ENCODE measurements at places on chromosomes 3 and 15.

DNA sequence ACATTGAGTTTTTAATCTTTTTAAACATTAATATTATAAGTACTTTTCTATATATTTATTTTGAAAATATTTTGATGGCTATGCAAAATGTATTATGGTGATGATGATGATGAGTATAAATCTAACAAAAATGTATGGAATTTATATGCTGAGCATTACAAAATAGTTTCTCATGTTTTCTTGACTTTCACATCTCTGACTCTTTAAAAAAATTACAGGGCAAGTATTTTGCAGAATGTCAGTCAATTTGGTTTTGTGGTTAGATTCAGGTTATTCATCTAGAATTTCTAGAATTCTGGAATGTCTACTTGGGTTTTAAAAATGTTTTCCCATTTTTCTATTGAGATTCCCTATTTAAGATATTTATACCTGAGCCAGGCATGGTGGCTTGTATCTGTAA lies 41.7 kb upstream of the ANP32A start:
- DNase-seq: no peak

DNA sequence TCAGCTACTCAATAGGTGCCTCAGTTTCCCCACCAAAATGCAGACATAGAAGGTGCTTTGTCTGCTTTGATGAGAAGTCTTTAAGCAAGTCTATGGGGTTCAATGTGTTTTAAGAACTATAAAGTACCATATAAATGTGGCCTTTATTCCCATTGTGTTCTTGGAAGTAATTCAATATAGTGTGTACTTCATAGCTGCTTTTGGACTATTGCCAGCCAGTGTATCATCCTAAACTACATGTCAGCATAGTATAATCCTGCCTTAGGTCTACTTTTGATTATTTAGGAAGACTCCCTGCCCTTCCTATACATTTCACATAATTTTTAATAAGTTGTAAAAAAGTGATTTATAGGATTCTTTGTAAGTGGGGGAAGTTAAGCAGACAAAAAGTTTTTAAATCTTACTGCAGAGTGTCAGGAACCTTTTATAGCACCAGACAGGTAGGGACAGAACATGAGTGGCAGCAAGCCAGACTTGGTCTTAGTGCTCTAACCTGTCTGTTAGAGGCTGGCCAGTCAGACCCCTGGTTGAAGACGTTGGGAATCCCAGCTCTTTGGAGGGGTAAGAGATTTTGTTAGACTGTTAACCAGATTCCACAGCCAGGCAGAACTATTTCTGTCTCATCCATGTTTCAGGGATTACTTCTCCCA lies 48.4 kb downstream of the MLH1 start:
- peak; percentile 11 for DNase-seq

DNA sequence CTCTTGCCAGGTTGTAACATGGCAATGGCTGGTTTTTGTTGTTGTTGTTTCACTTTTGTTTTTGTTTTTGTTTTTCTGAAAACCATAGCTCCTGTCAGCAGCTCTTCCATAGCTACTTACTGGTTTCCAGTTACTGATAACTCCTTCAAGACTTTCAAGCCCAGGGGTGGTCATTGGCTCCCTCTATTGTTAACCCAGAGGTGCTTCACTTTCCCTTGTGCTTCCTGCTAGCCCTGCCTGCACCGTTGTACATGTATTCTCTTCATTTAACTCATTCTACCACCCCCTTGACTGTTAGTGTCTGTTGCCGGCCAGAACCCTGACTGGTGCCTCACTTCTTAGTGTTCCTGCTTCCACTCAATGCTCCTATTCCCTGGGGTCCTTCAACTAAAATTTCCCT lies 4.2 kb upstream of the TRAT1 start:
- DNase-seq: peak; percentile 59

DNA sequence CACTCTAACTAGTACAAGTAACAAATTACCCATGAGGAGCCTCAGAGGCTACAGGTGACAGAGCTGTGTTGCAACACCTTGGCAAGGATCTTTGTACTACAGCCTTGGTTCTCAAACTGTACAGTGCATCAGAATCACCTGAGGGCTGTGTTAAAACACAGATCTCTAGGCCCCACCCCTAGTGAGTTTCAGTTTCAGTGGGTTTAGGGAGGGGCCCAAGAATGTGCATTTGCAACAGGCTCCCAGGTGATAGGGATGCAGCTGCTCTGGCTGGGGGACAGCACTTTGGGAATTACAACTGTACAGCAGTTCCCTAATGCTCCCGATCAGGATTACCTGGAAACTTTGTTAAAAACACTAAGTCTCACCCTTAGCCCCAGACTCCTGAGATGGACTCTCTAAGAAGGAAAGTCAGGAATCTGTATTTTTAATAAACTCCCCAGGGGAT lies 66.1 kb upstream of the NR2F2 start:
- peak; percentile 90 for DNase-seq

GRCh38 chr15:58842713-58843396 lies 71.8 kb downstream of the MINDY2 start:
- DNase-seq: no peak

- no peak for DNase-seq
These were observed 36.6 kb downstream of the PSTPIP1 start for GRCh38 chr15:77031376-77032050.

GRCh38 chr3:12430086-12430485 lies 54.2 kb upstream of the TSEN2 start:
- DNase-seq: no peak

GRCh38 chr15:85854345-85855097 lies 59.8 kb upstream of the KLHL25 start:
- peak; percentile 73 for DNase-seq

- no peak for DNase-seq
These were observed 235.4 kb downstream of the NFKBIZ start for GRCh38 chr3:102084704-102085103.

DNA sequence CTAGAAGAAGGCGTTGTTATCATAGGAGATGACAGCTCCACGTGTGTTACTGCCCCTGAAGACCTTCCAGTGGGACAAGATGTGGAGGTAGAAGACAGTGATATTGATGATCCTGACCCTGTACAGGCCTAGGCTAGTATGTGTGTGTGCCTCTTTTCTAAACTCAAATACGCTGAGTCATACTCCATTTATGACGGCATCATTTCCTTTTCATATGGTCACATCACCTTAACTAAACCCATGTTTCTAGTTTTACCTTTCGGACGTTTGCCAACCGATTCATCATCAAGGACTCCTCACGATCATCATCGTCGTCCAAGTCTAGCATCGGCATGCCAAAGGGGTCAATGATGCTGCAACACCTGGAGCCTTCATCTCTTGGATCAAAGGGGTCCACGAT lies 149.0 kb downstream of the CBLB start:
- peak; percentile 21 for DNase-seq

GRCh38 chr3:65449841-65450428 lies 588.8 kb downstream of the MAGI1 start:
- DNase-seq: no peak

GRCh38 chr15:88440021-88440420 lies 27.2 kb downstream of the MRPL46 start:
- peak; percentile 43 for DNase-seq

DNA sequence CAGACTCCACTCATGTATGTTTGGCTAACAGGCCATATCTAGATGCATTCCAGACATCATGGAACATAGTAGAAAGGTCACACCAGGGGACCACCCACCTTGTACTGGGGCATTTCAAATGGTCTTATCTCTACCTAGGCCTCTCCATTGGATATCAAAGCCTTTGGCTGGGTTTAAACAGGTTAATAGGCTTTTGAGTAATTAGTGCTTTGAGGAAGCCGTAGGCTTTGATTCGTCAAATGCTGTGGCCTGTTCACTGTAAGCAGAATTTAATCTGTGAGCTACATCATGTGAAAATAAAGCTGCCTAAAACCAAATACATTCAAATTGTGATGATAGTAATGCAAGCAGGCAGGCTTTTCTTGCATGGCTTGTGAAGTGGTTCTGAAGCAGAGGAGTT lies 129.5 kb downstream of the ST8SIA2 start:
- no peak for DNase-seq

GRCh38 chr3:45608296-45608695 lies 13.7 kb downstream of the LIMD1 start:
- DNase-seq: no peak

DNA sequence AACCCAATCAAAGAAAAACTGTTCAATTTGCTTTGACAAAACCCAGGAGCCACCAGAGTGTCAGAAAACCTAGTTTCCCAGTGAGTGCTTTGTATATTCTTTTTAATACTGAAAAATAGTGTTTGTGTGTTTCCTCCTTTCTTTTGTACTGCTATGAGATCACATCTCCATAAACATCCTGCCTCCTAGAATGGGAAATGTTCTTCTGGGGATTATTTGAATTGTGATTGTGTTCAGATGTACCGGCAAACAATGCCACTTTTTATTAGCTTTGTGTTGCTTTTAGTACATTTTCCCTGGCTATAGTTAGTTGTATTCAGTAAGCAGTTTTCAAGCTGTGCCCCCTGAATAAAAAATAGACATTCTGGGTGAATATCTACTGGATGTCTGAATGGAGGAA lies 148.0 kb upstream of the NR2E3 start:
- DNase-seq: no peak
